Effector memory CD8-positive, alpha-beta T cell (primary cell): ENCODE measurements at places on chromosomes 5 and 9.

GRCh38 chr9:15746905-15747304 lies 194.1 kb downstream of the CCDC171 start:
- DNase-seq: no peak

- DNase-seq: no peak
These were observed 2.7 kb downstream of the ADAMTS2 start for GRCh38 chr5:179342577-179342976.

DNA sequence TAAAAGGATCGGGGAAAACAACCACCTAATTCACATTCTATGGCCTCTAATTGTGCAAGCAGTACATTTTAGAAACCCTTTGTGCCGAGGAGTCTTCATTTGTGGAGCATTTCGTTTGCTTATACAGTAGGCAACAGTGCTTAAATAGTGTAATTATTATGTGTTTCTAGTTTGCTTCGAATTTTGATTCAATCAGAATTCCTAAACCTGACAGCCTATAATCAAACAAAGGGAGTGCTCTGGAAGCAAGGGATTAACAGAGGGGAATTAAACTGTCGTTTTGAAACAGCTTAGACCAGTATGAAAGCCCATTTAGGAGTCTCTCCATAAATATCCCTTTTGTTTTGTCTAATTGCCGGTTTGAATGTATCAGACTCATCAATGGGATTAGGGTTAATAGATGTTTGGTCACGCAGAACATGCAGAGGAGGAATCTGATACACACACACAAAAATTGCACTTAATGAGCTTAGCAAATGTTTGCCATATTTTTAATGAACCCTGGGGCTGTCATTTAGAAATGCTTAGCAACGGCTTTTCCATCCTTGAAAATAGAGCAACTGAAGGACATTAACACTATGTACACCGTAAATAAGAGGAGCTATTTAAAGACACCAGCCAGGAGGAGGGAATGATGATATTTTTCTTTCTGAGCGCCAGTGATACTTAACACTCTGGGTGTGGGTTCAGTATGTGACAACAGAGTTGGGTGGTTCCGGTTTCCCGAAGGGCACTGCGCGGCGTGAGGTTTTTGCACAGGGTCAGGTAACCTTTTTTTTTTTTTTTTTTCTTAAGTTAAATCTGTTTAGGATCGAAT lies 404.7 kb downstream of the TLE4 start:
- no peak for DNase-seq

DNA sequence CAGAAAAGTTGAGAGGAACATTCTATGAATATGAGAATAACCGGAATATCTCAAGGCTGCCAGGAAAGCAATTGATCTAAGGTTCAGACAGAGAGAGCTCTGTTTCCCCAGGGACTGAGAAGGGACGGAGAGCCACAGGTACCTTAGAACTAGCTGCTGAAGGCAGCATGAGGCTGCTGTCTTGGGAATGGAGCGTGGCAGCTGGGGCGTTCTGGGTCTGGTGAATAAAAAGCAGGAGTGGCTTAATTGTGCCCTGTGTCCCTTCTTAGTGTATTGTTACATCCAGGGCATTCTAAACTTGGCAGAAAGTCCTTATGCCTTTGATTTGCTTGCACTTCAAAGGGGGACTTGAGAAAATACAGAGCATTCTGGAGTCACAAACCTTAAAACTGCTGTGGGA lies 434.5 kb downstream of the KDM4C start:
- no peak for DNase-seq

DNA sequence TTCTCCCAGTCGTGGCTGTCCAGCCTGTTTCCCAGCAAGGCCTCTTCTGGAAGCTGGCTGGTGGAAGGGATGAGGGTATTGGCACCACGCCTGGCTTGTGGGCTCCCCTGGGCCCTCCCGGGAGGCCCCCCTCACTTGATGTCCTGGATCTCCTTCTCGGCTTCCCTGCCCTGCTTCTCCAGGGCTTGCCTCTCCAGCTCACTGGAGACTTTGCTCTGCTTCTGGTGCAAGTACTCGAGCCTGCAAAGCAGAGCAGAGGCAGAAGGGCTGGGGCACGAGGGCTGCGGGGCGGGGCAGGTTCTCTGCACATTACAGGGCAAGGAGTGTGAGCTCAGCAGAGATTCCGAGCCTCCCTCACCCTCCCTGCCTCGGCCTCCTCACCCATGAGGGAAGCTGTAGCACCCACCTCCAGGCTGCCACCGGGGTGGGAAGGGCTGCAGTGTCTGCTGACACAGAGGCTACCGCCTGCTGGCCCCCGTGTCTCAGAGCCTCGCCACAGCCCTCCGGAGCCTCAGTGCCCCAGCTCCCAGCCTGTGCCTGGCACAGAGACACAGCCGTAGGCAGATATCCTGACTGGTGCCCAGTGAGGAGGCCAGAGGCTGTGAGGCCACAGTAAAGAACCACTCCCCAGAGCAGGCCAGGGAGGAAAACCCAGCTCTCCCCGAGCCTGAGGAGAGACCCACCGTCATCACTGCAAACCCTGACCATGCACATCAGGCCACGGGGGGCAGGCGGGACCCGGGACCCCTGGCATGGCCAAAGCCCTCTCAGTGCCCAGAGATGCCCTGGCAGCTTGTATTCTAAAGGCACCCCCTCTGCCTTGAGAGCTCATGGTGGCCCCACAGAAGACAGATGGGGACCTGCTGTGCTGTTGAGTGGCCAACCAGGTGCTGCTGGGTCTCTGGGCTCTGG lies 7.2 kb downstream of the SNAPC4 start:
- DNase-seq: no peak

DNA sequence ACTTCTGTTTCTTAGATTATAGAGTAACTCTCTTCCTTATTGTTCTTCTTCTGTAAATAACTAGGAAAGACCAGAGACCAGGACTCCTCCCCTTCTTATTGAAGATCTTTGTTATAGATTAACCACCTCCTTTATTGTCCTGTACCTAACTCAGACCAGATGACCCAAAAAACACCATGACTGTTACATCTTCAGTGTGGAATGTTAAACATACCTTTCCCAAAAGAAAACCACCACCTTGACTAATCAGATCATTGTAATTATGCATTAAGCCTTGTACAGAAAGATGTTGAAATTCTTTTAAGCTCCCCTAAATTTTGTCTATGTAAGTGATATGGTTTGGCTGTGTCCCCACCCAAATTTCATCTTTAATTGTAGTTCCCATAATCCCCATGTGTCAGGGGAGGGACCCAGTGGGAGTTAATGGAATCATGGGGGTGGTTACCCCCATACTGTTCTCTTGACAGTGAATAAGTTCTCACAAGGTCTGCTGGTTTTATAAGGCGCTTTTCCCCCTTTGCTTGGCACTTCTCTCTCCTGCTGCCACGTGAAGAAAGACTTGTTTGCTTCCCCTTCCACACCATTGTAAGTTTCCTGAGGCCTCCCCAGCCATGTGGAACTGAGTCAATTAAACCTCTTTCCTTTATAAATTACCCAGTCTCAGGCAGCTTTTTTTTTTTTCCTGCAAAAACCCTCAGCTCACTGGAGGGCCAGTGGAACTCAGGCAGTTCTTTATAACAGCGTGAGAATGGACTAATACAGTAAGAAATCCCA lies 26.3 kb downstream of the ARSB start:
- no peak for DNase-seq

DNA sequence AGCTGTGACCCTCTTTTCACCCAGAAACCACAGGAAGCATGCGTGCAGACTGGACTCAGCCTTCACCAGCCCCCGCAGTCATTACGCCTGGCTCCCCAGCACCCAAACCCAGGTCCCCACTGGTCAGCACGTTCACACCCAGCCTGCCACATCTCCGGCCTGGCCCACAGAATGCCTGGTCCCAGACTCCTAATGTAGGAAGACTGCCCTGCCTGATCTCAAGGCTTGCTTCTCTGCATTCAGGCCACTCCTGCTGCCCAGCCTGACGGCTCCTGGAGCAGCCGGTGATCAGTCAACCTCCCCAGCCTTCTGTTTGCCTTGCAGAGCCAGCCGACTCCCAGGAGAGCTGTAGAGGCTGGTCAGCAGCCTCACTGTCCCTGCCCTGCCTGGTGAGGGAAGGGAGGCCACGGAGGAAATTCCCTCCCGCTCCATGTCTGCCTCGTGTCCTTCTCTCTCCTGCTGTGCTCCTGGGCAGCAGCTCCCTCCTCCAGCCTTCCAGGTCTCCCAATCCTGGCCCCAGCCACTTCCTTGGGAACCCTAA lies 25.4 kb downstream of the ADAMTS2 start:
- DNase-seq: no peak

DNA sequence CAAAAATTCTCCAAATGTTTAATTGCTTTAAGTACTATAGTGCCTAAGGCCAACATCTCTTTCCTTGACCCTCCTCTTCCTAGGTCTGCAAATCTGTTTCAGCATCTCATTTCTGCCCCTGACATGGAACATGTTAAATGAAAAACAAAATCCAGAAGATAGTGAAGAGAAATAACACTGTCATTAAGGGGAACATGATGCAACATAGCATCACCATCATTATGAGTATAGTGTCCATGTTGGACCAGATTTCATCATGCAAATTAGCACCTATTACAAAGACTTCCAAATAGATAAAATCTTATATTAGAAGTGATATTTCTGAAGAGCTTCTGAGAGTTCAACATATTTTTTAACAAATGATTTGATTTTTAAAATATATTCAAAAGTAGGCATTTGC lies 375.2 kb downstream of the PTPRD start:
- DNase-seq: no peak

GRCh38 chr9:14029806-14030374 lies 284.1 kb downstream of the NFIB start:
- no peak for DNase-seq

DNA sequence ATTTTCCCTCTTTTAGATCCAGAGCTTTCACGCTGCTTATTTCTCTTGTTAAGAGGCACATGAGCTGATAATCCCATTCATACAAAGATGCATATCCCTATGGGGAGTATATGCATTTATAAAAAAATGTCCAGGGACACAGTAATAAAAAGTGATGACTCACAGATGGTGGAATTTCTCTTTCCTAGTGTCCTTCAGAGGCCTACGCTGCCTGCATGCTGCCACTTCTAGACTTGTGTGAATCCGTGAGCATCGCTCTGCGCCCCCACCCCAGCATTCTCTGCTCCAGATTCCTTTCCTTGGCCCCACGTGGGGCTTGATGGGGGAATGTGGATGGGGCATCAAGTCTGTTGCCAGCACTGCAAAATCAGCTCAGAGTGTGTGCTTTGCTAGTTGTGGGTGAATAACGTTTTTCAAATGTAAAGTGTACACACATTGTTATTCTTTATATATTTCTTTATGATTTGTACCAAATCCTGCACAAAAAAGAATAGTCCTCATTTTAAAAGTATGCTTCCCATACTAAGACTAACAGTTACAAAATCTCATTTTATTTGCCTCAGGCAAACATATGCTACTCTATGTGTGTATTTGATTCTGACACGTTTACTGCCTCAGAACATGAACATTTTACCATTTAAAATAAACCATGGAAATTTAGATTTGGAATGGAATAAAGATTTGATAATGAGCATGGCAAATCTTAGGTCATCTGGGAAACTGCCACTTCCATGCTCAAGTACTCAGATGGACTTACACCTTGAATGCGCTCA lies 22.4 kb upstream of the RASGRF2 start:
- DNase-seq: no peak

DNA sequence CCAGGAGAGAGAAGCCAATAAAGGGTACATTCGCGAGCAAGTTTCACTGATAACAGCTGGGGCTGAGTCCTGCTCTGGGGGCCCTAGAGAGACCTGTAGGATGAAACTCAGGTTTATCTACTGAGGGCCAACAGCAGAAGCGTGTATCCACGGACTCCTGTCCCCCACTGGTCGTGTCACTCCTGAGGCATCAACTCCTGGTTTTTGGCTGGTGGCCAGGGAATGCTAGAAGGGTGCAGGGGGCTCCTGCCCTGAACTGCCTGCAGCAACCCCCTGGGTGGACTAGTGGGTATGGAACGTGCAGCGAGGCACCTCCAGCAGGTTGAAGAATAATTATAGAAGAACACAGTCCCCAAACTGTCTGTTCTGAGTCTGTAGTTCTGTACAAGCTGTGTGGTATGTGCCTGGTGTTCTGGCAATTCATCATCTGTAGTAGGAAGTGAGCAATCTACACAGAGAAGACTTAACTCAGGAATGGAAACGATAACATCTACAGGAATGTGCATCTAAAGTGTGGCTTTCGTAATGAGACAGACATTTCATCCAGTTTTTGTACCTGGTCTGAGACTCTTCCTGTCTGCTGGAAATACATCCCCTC lies 64.5 kb upstream of the GNA14 start:
- DNase-seq: no peak

- no peak for DNase-seq
These were observed 20.0 kb upstream of the ZNF782 start for GRCh38 chr9:96874201-96874785.

DNA sequence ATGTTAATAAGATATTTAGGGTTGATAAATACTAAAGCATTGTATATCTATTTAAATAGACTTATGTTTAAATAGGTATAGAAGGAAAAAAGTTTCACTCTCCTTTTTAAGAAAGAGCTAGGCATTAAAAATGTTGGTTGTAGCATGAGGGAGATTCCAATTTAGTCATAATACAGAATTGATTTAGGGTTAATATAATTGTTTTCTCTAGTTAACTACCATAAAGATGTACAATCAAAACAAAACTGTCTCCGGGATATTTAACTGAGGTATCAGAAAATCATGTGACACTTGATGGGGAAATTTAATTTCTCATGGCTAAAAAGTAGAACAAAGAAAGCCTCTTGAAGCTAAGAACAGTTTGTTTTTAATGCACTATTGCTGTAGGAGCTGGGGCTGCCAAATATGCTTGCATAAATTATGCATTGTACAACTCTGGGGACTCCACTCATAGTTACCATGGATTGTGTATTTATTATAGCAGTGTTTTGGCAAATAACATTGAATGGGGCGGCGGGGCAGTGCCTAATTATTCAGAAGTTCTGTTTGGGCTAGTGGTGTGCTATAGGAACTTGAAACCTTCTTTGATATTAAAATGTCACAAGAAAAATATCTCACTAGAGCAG lies 44.2 kb downstream of the SMC2 start:
- no peak for DNase-seq

- no peak for DNase-seq
These were observed 533 bp downstream of the DCANP1 start for GRCh38 chr5:135446615-135447014.

GRCh38 chr9:89837934-89838310 lies 233.1 kb downstream of the GADD45G start:
- no peak for DNase-seq

- no peak for DNase-seq
These were observed 9.0 kb upstream of the LRRTM2 start for GRCh38 chr5:138884094-138884493.

- DNase-seq: no peak
These were observed 11.2 kb downstream of the ACO1 start for GRCh38 chr9:32395510-32396216.

GRCh38 chr9:69655065-69655464 lies 17.1 kb downstream of the APBA1 start:
- no peak for DNase-seq

- no peak for DNase-seq
These were observed 1.1 kb upstream of the GNA14 start for GRCh38 chr9:77649109-77649812.

GRCh38 chr9:5799314-5799713 lies 33.6 kb downstream of the ERMP1 start:
- DNase-seq: no peak

DNA sequence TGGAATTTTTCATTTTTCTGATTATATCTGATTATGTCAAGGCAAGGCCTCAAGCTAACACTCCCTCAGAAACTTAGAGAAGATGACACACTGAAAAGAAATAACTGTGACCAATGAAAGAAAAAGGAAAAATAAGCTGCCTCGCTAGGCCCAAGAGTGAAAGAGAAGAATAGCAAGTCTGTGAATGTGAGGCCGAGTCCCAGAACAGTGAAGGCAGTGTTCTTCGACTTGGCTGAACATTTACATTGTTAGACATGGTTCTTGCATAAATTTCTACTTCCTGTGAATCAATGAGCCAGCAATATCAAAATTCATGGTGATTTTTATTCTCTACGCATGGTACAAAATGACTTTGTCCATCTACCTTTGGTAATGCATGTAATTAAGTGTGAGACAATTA lies at the start of gene ATP10B:
Gene ATP10B, minus strand, starts transcription at position 163 of the 400 bp plus-strand sequence. CDS start 164,137 bp downstream, outside the sequence.
- DNase-seq: no peak
